Activated CD4-positive, alpha-beta T cell treated with anti-CD3 and anti-CD28 coated beads, Interleukin-2, amount 10 ng/mL, durations not matched to agents 24 days and 14 days (primary cell): ENCODE measurements at places on chromosomes 12 and 14. TPM values are rescaled to one million over a fixed set of nuclear protein-coding genes. Genes with fewer than 3 reads are reported as not detected.
A peak's percentile ranks its signal among the peaks of the same experiment; 100 is the strongest.

Gene RIPK3
- total RNA-seq, result 12.0 and 13.9 TPM in 2 replicates

GRCh38 chr14:26621807-26622560, 24.2 kb upstream of the NOVA1 start:
- no peak for DNase-seq

GRCh38 chr12:46269429-46270241, 792 bp upstream of the SLC38A1 start:
- DNase-seq, result peak; percentile 87

DNA sequence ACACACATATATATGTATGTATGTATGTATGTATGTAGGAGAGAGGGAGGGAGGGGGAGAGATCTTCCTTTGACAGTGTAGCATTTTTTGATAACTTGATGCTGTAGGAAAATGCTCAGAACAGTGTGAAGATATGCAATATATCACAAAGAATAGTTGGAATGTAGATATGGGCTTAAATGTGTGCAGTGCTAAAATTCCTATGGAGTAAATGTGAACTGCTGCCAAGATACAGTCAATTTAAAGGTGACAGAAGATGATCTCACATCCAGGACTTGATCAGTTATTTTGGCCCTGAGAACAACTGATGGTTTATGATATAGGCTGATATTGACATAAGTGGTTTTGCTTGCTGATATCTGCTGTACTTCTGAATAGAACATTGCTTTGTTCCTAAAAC, 84.2 kb downstream of the DAAM1 start:
- DNase-seq, result no peak

- no peak for DNase-seq
Observed at GRCh38 chr12:52248541-52249461, 15.8 kb downstream of the KRT7 start.

Gene OR4E2
- not detected in 2 replicates for total RNA-seq

GRCh38 chr14:54589076-54589475, 22.1 kb downstream of the SAMD4A start:
- no peak for DNase-seq

DNA sequence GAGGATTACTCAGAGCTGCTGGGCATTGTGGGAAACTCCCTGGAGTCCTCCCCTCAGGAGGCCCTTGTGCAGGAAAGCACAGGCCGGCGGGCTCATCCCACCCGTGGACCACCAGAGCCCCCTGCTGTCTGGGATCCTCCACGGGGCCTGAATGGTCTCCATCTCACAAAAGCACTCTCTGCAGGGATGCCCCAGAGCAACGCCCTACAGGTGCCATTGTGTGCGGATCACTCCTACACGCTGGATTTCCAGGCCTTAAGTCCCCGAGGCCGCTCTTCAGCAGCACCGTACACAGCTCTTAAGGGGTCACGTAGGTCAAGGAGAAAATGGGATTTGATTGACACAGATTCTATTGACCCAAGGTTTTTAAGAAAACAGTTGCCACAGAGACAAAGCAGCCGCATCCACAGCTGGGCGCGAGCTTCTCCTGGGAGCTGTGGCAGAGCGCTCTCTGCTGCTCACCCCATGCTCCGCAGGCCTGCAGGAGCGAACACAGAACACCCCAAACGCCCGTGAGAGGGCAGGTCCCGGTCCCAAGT, 36.7 kb upstream of the RIMBP2 start:
- DNase-seq, result no peak

Gene CPSF6
- 114 and 121 TPM in 2 replicates for total RNA-seq

Gene SLCO1C1
- not detected in 2 replicates for total RNA-seq

Gene DPF3
- 1.5 and 2.8 TPM in 2 replicates for total RNA-seq

GRCh38 chr12:100375038-100375735, 18.3 kb downstream of the SLC17A8 start:
- DNase-seq, result no peak

DNA sequence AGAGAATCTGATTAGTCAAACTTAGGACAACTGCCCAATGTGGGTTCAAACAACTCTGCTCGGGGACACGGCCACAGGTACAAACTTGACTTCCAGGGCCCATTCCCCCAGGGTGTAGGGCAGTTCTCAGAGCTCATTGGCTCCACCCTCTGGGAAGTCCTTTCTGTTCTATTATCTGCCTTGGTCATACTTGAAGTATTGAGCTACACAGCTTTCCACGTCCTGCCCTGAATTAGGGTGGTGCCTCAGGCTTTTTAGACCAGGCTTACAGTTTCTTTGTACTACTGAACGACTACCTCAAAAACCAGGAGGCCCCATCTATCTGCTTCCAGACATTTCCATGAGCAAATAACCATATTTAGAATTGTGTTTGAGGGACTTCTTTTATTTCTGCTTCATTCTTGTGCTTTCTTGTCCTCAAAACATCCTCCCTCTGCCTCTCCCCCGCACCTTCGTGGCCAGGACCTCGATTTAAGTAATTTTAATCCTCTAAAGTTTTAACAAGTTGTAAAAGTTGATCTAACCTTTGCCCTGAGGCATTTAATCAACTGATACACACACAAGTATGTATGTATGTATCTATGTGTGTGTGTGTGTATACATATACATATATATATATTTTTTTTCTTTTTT, 281.7 kb upstream of the AMIGO2 start:
- peak; percentile 88 for DNase-seq

DNA sequence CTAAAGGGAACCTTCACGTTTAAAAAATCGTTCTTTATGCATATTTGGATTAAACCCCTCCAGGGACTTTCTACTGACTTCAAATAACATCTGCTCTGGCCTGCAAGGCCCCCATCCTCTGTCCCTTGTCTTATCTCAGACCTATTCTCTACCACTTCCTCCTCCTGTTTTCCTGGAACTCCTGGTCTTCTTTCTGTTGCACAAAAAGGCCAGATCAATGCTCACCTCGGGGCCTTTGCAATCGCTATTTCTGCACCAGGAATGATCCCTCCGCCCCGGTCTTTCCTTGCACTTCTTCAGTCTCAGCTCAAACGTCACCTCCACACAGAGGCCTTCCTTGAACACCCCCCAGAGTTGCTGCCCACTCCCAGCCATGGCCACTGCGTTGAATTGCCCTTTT, 57.6 kb upstream of the BEGAIN start:
- DNase-seq, result peak; percentile 67

Gene NTF3
- total RNA-seq, result not detected in 2 replicates

Gene SSTR1
- not detected in 2 replicates for total RNA-seq

GRCh38 chr14:106039400-106039799, 513.0 kb downstream of the TMEM121 start:
- peak; percentile 84 for DNase-seq

Gene NINJ2
- total RNA-seq, result 4.8 and 5.5 TPM in 2 replicates

- DNase-seq, result no peak
Observed at GRCh38 chr12:9068600-9068999, 47.1 kb downstream of the A2M start.

GRCh38 chr12:80470403-80470802, 26.4 kb downstream of the PTPRQ start:
- DNase-seq, result no peak

Gene CLEC7A
- total RNA-seq, result not detected in 2 replicates

DNA sequence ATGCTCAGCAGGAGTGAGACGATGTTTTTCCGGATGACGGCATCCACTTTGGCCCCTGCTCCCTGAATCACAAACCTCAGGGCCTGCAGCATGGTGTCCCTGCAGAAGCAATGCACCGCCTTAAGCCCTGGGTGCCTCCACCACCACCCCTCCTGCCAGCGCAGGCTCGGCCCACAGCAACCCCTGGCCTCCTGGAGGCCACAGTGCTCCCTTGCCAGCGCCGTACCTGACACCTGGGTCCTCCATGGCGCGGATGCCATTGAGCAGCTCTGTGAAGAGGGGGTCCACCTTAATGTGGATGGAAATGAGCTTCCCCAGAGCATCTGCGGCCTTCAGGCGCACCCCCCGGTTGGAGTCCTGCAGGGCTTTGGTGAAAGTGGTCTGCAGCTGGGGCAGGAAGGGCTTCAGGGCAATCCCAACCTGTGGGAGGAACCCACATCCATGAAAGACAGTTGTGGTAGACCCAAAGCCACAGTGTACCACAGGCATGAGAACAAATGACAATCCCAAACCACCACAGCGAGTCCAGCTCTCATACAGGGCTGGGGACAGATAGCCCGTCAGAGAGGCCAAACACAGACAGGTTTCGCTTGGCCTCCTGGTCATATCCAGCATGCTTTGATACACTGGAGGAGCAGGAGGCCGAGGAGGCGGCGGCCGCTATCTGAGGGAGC, 17.9 kb upstream of the RAB35 start:
- DNase-seq, result no peak
